ENCODE measurements at places on chromosomes 16 and 17.

DNA sequence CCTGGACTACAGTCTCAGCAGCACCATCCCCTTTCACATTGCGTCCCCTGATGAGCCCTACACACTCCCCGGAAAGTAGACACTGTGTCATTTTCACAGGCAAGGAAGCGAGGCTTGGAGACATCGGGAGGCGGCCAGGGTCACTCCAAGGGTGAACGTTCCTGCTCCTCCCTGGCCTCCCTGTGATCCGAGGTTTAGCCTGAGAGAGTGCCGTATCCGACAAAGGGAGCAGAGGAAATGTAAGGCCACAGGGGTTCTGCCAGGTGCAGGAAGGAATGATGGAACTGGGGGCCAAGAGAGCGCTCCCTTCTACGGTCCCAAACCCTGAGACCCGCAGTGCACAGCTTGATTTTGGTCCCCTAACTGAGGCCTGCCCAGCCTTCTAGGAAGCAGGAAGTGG, 8.0 kb upstream of the PIK3R6 start:
- no peak for DNase-seq

DNA sequence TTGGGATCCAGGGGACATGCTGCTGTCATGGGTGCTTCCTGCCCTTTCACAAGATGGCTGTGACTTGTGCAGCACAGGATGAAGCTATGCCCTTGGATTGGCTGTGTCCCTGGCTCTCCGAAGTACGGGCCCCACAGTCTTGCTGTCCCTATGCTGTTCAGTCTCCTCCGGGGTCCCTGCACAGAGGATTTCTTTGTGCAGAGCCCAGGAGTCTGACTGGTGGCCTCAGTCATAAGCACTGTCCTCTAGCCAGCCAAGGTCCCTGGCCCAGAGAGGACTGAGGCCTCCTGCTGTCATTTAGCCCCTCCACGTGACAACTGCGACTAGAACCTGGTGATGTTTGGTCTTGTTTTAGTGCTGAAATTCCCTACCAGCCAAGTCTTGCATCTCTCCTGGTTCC, 42.4 kb upstream of the CRISPLD2 start:
- no peak for DNase-seq

GRCh38 chr16:48318630-48319029, 66.6 kb downstream of the SIAH1 start:
- DNase-seq, result no peak

DNA sequence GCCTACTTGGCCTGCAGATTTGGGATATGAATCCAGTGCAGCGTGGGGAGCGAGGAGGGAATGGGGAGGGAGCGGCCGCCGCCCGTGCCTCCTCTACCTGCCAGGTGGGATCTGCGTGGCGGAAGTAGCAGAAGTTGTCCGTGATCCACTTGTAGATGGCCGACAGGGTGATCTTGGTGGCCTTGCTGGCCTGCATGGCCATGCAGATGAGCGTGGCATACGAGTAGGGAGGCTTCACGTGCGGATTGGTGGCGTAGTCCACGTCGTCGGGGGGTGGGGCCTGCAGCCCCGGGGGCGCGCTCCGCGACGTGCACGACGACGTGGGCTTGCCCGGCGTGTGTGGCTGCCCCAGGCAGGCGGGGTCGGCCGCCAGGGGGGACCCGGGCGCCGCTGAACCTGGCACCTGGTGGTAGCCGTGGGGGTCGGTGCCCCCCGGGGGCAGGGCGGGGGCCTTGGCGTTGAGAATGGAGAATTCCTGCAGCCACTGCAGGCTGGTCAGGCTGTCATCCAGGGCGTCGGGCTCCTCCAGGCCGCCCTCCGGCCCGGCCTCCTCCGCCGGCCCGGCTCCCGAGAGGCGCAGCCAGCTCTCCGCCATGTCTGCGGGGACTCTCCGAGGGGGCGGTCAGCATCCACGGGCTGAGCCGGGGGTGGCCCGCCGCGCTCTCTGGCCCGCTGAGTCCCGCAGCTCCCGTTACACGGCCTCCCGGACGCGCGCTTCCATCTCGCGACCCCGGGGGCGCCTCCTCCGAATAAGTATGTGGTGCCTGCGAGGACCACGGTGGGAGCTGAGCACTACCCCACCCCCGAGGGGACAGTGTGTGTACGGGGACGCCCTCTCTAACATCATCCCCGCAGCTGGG, 1.0 kb downstream of the FOXJ1 start:
- peak; percentile 37 for DNase-seq

DNA sequence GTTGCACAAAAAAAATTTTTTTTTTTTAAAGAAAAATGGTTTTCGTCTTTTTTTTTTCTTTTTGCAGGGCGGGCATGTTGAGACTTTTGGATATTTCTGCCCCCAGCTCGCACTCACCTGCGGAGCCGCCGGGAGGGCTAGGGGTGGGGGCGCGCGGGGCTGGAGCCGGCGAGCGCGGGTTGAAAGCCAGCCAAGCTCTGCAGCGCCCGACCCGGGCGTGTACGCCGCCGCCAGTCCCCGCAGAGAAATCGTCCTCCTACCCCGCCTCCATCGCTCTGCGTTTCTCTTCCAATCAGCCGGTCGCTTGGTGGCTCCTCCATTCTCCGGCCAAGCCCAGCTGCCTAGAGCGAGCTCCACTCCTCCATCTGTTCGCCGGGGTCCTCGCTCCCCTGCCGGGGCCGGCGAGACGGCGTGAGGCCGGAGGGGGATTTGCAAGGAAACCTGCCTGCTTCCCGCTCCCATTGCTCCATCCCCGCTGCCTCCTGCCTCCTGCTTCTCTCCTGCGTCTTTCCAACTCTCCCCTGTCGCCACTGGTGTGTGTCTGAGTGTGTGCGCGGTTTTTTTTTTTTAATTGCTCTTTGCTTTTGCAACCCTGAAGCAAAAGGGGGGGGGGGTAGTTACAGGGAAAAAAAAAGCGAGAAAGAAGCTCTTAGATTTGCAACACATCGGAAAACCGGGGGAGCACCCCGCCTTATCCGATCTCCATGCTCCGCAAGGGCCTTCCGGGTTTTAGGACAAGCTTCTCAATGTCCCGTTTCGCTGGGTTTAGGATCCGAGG, 1.8 kb upstream of the UBTF start:
- peak; percentile 71 for DNase-seq

- no peak for DNase-seq
Observed at GRCh38 chr16:61814726-61815347, 221.4 kb downstream of the CDH8 start.

DNA sequence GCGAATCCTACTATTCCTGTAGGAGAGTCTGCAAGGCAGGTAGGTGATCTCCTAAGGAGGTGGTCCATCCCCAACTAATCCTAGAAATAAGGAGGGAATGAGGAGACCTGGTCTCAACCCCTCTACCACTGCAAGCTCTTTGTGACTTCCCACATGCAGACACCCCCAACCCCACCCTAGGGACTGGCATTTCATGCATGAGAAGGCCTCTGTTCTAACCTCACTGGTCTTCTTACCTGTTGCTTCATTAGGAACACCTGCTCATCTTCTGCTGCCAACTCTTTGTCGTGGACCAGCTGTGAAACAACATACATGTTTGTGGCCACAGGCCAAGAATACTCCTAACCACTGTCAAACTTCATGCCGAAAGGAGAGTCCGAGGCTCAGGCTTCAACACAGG, 22.6 kb downstream of the DYNC1LI2 start:
- DNase-seq, result no peak

DNA sequence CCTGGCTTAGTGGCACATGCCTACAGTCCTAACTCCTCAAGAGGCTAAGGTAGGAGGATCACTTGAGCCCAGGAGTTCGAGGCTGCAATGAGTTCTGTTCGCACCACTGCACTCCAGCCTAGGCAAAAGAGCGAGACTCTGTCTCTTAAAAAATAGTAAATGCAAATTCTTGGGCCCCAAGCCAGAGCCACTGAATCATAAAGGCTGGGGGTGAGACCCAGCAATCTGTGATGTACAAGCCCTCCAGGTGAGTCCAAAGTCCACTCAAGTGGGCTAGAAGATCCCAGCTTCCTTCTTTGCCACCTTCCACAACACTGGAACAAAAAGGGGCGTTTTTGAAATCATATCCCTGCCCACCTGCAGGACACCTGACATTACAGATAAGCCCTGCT, 16.9 kb downstream of the TRIM25 start:
- no peak for DNase-seq

GRCh38 chr17:48002266-48002915, 31.5 kb downstream of the CDK5RAP3 start:
- no peak for DNase-seq

GRCh38 chr16:26816885-26817571, 249.7 kb upstream of the C16orf82 start:
- no peak for DNase-seq

GRCh38 chr16:53131050-53131362, 76.2 kb downstream of the CHD9 start:
- DNase-seq, result no peak

- peak; percentile 86 for DNase-seq
Observed at GRCh38 chr16:83952940-83953795, at the start of gene OSGIN1. OSGIN1 (plus strand) TSS chr16:83953240; CDS start chr16:83957672, 4,432 bp downstream.

GRCh38 chr17:50728881-50729765, 9.7 kb downstream of the LUC7L3 start:
- DNase-seq, result no peak

DNA sequence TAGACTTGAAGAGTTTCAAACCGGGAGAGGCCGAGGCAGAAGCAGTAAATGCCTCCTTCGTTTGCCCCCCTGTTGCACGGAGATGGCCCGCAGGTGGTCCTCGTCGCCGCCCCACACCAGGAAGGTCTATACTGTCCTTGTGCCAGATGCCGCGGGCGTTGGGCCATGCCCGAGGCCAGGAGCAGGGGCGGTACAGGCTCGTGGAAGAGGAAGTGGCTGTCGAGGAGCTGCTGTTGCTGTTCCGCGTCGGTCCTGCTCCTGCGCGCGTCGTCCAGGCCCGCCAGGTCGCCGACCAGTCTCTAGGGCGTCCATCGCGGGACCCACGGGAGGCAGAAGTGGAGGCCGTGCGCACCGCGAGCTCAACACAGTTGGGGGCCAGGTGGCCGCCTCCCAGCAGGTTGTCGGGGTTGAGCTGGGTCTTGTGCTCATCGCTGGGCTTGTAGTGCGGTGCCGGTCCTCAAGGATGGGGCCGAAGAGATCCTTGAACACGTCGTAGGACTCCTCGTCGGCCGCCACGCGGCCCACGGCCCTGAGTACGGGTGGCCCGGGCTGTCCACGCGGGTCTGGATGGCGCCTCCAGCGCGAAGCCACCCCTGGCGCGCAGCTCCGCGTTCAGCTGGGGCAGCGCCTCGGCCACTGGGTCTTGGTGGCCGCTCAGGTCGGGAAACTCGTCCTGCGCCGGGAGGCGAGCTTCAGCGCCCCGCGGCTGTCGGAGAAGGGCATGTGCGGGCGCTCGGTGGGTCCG, 13.1 kb upstream of the C16orf87 start:
- no peak for DNase-seq

GRCh38 chr16:19757762-19758595, 39.9 kb downstream of the IQCK start:
- DNase-seq, result no peak

GRCh38 chr17:13002761-13003453, 14.9 kb downstream of the ELAC2 start:
- DNase-seq, result peak; percentile 16

DNA sequence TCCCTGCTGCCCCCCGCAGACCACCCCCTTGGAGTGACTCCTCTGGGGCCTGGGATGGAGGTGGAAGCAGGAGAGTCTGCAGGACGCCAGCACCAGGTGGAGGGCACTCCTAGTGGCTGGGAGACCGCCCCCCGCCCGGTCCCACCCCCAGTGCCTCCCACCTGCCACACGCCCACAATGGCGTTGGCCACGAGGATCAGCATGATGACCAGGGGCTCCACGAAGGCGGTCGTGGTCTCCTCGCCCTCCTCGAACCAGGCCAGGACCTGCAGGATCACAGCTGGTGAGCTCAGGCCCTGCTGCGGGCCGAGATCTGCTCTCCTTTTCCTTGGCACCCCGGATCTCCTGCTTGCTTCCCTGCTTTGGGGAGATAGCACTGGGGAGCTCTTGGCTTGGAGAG, 12.8 kb downstream of the ATP2A3 start:
- DNase-seq, result no peak

DNA sequence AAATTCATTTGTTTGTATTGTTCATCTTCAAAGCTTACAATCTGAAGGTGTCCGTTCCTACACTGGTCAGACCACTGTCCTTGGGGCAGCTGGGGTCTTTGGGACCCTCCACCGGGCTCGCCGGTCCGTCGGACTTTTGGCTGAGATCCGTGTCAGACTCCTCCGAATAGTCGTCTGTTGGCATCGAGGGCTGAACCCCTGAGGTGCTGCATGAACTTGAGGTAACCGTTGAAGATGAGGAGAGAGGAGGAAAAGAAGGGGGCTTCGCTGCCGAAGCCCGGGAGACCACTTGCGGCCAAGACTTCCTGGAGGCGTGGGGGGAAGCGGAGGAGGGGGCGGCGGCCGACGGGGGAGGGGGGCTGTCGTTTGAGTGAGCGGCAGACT, 260.8 kb downstream of the ZFHX3 start:
- DNase-seq, result no peak

DNA sequence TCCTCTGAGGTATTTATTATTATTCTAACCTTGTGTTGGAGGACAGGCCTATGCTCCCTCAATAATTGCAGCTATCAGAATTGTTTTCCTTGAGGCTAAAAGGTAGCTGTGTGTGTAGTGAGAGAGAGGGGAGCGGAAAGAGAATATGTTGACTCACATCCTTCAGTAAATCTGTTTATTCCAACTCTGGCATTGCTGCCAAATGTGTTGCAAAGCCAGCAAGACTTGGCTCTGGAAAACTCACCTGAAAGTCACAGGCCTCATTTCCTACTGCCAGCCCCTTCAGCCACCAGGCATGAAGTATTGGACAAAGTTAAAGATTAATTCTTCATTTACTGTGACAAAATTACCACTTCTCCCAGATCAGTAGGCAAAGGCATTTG, 9.6 kb downstream of the CA10 start:
- no peak for DNase-seq

- DNase-seq, result peak; percentile 44
Observed at GRCh38 chr16:81798311-81799137, 19.4 kb downstream of the PLCG2 start.

GRCh38 chr17:1237471-1237870, 32.8 kb upstream of the BHLHA9 start:
- DNase-seq, result no peak

DNA sequence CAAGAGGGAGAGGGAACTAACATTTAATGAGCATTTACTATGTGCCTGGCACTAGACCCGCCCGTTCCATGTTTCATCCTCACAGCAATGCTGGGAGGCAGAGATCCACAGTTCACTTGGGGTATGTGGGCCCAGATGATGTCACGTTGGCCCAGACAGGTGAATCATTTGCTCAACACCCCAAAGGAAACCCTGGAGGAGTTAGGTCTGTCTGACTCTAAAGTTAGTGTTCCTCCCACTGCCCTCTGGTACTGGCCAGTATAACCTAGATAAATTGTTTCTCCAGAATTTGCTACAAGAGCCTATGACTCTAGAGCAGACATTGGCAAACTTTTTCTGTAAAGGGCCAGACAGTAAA, 164.6 kb downstream of the VPS53 start:
- no peak for DNase-seq
